ENCODE measurements at places on chromosomes 1 and 21.

DNA sequence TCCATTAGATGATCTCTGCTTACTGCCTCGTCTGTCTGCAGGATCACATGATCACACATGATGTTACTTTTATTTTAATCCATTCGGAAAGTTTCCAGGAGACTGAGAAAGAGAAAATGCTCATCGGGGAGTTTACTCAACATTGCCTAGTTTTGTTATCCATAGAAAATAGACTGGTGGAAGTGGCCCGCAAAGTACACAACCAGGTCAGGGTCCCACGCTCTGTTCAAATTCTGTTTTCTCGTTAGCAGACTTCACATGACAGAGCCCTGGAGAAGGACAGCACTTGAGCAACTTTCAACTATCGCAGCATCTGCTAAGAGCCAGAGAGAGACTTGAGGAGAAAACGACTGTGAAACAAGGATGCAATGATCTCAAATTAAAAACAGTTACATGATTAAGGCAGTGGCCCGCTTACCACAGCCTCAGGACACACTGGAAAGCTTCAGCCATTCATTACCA, 44.2 kb downstream of the ADAMTS1 start:
- DNase-seq: no peak

DNA sequence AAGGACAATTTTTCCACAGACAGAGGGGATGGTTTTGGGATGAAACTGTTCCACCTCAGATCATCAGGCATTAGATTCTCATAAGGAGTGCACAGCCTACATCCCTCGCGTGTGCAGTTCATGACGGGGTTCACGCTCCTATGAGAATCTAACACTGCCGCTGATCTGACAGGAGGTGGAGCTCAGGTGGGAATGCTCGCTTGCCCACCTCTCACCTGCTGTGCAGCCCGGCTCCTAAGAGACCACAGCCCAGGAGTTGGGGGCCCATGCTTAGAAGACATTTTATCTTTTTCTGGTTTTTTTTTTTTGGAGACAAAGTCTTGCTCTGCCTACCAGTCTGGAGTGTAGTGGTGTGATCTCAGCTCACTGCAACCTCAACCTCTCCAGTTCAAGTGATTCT, 16.0 kb downstream of the GNB1 start:
- no peak for DNase-seq

GRCh38 chr1:31327381-31327780, 30.5 kb downstream of the ZCCHC17 start:
- DNase-seq: no peak

- DNase-seq: no peak
Measured at GRCh38 chr1:237736372-237737029, 154.2 kb downstream of the ZP4 start.

- DNase-seq: no peak
Measured at GRCh38 chr1:3598051-3598491, 13.2 kb downstream of the MEGF6 start.

DNA sequence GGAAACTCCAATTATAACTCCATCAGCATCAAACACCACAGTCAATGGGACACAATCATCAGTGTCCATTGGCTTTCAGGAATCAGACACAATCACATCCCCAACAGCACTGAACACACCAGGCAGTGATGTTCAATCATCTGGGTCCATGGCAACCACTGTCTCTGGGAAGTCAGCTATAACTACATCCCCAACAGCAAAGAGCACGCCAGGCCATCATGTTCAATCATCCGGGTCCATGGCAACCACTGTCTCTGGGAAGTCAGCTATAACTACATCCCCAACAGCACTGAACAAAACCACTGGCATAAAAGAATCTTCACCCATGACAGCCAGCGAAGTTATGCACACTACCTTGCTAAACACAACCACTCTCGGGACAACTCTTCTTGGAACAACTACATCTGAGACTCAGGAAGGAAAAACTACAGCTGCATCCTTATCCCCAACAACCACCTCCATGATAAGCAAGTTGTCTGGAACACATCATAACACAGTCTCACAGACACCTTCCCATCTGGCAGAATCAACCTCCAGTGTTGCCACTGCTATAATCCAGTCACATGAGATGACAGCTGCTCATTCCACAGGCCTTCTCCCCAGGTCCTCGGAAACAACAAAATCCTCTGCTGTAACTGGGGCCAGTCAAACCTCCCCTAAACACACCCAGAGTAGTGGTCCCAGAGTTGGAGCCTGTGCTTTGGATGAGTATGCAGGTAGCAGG, 19.9 kb downstream of the CATSPER4 start:
- no peak for DNase-seq

- DNase-seq: no peak
Measured at GRCh38 chr1:231500666-231501065, 27.8 kb upstream of the TSNAX start.

- DNase-seq: no peak
Measured at GRCh38 chr1:208892147-208892546, 648.0 kb upstream of the PLXNA2 start.

DNA sequence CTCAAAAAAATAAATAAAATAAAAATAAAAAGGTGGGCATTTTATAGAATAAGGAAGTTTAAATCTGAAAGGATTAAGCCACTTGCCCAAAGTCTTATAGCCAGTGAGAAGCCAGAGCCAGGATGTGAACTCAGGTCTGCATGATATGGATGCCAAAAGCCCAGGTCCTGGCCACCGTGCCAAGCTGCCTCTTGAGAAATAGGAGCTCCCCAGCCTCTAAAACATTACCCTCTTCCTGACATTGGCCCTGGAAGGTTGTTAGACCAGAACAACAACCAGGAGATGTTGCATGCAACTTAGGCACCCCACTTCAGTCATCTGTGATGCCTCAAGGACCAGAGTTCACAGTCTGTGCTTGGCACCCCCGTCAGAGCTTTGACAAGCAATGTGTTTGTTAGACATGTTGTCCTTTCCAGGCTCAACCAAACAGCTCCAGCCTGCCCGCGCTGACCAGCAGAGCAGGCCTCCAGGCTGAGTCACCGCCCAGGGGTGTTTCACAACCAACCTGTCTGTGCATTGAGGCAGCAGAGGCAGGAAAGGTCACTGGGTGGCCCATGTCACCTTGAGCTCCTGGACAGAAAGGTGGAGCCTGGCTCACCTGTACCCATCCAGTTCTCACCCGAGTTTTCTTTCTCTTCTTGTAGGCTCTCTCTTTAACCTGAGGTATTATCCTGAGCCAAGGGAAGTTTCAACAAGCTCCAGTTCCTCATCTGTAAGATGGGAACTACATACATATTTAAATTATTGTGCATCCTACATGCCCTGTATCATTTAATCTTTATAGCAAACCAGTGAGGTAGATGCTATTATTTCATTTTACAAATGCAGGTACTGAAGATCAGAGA, 14.9 kb upstream of the MED18 start:
- DNase-seq: no peak

GRCh38 chr21:46215436-46216131, 13.0 kb downstream of the LSS start:
- no peak for DNase-seq

- peak; percentile 27 for DNase-seq
Measured at GRCh38 chr1:199859491-199859933, 168.0 kb upstream of the NR5A2 start.

- no peak for DNase-seq
Measured at GRCh38 chr1:94929351-94930217, 2.7 kb upstream of the CNN3 start.

GRCh38 chr1:198359024-198359653, 181.3 kb downstream of the ATP6V1G3 start:
- no peak for DNase-seq

DNA sequence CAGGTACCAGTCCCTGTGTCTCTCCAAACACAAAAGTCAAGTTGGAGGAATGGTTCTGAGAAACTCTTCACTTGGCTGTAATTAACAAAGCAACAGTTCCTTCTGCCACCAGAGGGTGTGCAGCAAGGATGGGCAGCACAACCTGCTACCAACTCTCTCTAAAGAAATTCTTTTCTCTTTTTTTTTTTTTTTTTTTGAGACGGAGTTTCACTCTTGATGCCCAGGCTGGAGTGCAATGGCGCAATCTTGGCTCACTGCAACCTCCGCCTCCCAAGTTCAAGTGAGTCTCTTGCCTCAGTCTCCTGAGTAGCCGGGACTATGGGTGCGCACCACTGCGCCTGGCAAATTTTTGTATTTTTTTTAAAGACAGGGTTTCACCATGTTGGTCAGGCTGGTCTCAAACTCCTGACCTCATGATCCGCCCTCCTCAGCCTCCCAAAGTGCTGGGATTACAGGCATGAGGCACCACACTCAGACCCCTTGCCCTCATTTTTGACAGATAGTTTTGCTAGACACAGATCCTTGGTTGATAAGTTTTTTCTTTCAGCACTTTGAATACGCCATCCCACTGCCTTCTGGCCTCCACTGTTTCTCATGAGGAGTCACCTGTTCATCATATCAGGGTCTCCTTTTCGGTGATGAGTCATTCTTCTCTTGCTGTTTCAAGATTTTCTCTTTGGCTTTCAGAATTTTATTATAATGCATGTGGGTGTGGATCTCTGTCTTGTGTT, 12.1 kb upstream of the DEGS1 start:
- DNase-seq: no peak

DNA sequence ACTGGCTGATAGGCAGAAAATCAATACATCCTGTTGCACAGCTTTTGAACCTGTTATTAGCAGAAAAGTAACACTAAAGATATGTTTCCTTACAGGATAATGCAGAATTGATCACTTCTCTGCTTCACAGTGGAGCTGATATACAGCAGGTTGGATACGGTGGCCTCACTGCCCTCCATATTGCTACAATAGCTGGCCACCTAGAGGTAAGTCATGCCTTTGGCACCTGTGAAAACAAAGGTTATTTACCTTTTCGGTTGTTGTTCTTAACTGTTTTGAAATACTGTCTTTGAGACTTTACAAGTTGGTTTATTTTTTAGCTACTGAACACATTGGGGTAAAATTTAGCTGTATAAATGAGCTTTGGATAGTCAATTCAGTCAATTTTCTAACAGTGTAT, 36.3 kb downstream of the TNNI3K start:
- DNase-seq: no peak

DNA sequence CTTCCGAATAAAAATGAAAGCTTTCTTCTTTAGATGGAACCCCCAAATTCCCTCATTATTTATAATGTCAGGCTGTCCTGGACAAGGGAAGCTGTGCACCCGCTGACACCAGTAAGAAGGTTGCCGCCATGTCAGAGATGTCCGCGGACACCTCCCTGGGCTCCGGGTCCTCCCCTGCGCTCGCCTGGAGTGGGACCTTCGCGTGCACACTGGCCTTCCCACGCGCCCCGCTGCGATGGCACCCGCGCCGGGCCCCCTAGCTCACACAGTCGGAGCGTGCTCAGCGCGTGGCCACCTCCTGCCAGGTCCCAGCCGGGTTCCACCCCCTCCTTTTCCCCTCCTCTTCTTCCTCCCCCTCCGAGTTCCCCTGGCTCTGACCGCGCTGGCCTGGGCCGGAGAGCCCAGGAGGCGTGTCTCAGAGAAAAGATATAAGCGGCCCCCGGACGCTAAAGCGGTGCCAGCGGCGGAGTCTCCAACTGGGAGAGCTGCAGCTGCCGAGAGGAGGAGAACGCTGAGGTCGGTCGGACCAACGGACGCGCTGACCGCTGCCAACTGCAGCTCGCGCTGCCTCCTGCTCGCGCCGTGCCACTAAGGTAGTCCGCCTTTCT, at the start of gene G0S2:
TSS of gene G0S2 (plus strand) at position 456 of the 608 bp plus-strand sequence. CDS start 273 bp downstream, outside the sequence.
- DNase-seq: peak; percentile 65

DNA sequence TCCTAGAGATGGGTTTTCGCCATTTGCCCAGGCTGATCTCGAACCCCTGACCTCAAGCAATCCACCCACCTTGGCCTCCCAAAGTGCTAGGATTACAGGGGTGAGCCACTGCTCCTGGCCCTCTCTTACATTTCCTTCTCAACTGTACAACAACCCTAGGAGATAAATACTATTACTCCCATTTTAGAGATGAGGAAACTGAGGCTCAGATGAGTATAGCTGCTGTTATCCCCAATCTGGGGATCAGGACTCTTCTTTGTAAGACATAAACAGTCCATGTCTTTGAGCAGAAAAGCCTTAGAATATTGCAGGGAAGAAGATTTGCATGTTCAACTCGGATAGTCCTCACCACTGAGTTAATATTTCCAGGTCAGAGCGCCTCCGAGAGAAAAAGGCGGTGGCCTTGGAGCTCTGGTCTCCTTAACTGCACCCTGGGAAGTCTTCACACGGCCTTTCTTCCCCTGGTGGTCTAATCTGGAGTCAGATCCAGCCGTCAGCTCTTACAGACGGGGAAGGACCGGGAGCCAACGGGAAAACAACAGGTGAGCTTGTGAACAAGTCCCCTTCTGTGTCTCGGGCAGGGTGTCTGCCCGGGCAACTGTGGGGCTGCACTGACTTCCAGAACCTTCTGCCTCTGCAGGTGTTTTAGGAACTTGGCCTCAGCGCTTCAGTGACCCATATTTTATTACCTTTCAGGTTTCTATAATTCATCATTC, 5.9 kb upstream of the OLIG1 start:
- DNase-seq: no peak

- DNase-seq: no peak
Measured at GRCh38 chr1:183580281-183580682, 10.0 kb downstream of the NCF2 start.

GRCh38 chr1:87980494-87980893, 651.8 kb downstream of the LMO4 start:
- no peak for DNase-seq

DNA sequence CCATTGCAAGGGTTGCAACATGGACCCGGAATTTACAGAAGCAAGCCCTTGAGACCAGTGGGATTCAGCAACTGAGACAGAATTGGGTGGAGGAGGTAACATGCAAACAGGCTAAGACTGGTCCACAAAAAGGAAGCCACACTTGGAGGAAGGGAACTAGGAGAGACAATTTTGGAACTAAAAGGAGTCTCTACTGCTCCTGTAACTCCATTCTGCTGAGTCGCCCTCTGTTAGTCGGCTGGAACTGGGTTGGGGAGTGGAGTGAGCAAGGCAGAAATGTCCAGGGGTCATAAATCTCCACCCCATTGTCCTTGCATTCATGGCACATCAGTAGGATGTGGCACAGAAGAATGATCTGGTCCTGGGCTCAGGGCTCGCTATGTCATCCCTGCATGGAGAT, 5.1 kb downstream of the LAMB3 start:
- DNase-seq: no peak

DNA sequence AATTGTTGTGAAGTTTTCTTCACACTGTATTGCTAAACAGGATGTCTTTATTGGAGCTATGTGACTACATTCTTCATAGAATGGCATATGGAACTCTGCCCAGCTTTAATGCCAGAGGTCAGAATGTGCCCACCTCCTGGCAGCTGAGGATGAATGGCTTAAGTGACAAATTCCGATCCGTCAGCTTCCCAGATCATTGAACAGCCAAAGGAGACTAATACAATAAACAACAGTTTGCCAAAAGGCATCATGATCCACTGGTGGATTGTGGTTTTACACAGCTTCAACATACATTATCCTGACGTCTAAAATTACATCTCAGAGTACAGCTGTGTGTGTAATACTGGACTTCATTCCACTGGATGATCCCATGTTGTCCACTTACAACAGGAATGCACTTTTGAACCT, 68.7 kb upstream of the C1orf105 start:
- no peak for DNase-seq

GRCh38 chr21:45087022-45087823, 12.8 kb downstream of the ADARB1 start:
- DNase-seq: no peak
